ENCODE measurements at places on chromosomes 6 and 20.

DNA sequence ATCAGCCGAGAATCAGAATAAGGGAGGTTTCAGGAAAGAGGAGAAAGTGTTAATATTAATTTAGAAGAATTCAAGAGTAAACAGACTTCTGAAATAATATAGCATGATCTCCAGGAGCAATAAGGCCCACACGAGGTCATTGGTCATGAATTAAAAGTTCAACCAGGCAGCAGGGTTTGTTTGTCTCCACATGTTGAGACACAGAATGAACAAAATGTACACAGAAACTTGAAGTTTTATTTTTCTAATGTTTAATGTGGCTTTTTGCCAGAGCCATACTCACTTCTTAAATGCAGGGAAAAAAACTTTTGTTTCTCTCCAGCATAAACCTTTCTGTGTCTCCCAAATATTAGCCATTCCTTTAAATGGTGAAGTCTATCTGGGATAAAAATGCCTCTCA is 504.5 kb downstream of the HDGFL1 start:
- DNase-seq: no peak

- DNase-seq: no peak
Observed at GRCh38 chr20:8489094-8489883, 357.2 kb downstream of the PLCB1 start.

GRCh38 chr6:52115891-52116604 is 28.6 kb upstream of the PKHD1 start:
- no peak for DNase-seq

DNA sequence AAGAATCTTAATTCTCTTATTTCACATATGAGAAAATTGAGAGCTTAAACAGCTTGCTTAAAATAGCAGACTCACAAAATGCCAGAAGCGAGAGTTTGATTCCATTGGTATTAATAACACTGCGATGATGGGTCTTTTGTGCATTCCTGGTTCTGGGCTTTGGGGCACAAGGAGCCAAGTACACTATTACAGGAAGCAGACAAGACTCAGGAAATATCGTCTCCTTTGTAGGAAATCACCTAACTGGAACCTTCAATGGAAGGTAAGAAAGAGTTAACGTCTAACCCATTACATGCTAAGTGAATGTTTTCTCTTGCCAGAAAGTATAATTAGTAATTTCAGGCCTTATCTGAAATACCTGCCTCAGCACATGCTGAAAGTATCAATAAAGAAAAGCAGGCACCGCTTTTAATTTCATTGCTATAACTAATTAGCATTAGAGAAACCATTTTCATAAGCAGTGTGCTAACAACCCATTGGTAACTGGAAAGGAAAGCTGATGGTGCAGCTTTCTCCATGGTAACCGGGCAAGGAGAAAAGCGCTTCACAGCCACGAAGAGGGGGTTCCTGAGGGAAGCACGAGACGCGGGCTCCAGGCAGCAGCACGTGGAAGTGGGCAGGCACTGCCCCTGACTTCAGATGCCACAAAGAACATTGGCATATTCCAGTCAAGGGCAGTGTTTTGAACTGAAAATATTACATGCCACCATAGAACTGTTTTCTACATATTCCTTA is 206.7 kb upstream of the AGPAT4 start:
- no peak for DNase-seq

DNA sequence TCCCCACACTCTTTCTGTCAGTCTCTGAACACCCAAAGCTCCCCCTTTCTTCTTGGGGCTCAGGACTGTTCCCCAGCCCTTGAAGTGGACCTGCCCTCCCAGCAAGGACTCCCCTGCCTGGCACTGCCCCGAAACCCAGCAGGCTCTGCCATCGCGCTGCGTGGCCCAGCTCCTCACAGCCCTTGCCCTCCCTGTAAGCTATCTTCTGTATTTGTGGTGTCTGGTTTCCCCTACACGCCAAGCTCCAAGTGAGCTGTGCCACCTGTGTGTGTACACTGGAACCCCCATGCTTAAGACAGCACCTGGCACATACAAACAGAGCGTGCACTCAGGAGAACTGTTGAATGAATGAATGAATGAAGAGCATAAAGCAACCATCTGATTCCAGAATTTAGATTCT is 57.7 kb downstream of the TMEM242 start:
- no peak for DNase-seq

- DNase-seq: no peak
Observed at GRCh38 chr20:63542696-63543095, 4.9 kb downstream of the SRMS start.

DNA sequence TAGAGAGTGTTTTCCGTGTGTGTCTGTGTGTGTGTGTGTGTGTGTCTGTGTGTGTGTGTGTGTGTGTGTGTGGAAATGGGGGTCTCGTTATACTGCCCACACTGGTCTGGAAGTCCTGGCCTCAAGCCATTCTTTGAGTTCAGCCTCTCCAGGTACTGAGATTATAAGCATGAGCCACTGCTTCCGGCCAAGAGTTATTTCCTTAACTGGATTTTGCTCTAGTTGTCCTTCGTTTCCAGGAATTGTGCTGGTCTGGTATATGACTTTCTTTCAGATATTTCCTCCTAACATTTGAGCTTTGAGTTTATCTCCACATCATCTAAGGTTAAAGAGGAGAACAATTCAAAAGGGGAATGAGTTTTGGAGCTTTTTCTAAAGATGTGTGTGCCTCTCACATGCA is 124.8 kb downstream of the SH3BGRL2 start:
- no peak for DNase-seq

- DNase-seq: no peak
Observed at GRCh38 chr6:130382872-130383490, 17.2 kb downstream of the TMEM200A start.

All from T follicular helper cell (primary cell).